Regular cardiac myocyte (primary cell): ENCODE measurements at places on chromosomes 12 and 14. TPM values are rescaled to one million over a fixed set of nuclear protein-coding genes. Genes with fewer than 3 reads are reported as not detected.

MRPL52 gene
- total RNA-seq = 23.1 and 56.4 TPM in 2 replicates

DYNLL1 gene
- 169 and 450 TPM in 2 replicates for total RNA-seq

FRS2 gene
- total RNA-seq = 33.2 and 46.8 TPM in 2 replicates

IRAK3 gene
- 3.5 and 18.3 TPM in 2 replicates for total RNA-seq

OR6C75 gene
- not detected in 2 replicates for total RNA-seq

YLPM1 gene
- 20.5 and 20.9 TPM in 2 replicates for total RNA-seq

FAIM2 gene
- total RNA-seq = 0.77 and 1.7 TPM in 2 replicates

SYT1 gene
- 2.5 and 5.8 TPM in 2 replicates for total RNA-seq

GALNT4 gene
- 14.4 and 15.0 TPM in 2 replicates for total RNA-seq

DHRS2 gene
- total RNA-seq = under 0.01 and 0.19 TPM in 2 replicates

GPRC5D gene
- not detected in 2 replicates for total RNA-seq

KRT72 gene
- total RNA-seq = not detected in 2 replicates

IFI27 gene
- 55.8 and 125 TPM in 2 replicates for total RNA-seq

EIF4B gene
- total RNA-seq = 1,057 and 1,863 TPM in 2 replicates

MGP gene
- total RNA-seq = 47.7 and 113 TPM in 2 replicates

KRT76 gene
- total RNA-seq = not detected in 2 replicates

FGF6 gene
- not detected in 2 replicates for total RNA-seq

OTX2 gene
- not detected in 2 replicates for total RNA-seq

SCFD1 gene
- 119 and 143 TPM in 2 replicates for total RNA-seq

RPL36AL gene
- total RNA-seq = 257 and 303 TPM in 2 replicates

RERGL gene
- 0.28 and 0.38 TPM in 2 replicates for total RNA-seq

GUCY2C gene
- not detected in 2 replicates for total RNA-seq

NGB gene
- total RNA-seq = not detected in 2 replicates

IFT43 gene
- total RNA-seq = 27.1 and 31.4 TPM in 2 replicates

HHIPL1 gene
- total RNA-seq = 5.0 and 9.3 TPM in 2 replicates

MEG3 gene
- total RNA-seq = 30.7 and 112 TPM in 2 replicates

NABP2 gene
- 20.9 and 28.8 TPM in 2 replicates for total RNA-seq

SRGAP1 gene
- 9.4 and 21.4 TPM in 2 replicates for total RNA-seq

ADAM21 gene
- 1.5 and 2.0 TPM in 2 replicates for total RNA-seq

PROX2 gene
- total RNA-seq = not detected in 2 replicates

TROAP gene
- total RNA-seq = 1.1 and 9.4 TPM in 2 replicates

DDX55 gene
- 14.9 and 20.5 TPM in 2 replicates for total RNA-seq

OTUB2 gene
- 1.5 and 2.0 TPM in 2 replicates for total RNA-seq

SIX6 gene
- total RNA-seq = not detected in 2 replicates
